ENCODE measurements at places on chromosomes 1 and 21.

GRCh38 chr1:200367841-200368534 lies 41.8 kb downstream of the ZNF281 start:
- DNase-seq: no peak

DNA sequence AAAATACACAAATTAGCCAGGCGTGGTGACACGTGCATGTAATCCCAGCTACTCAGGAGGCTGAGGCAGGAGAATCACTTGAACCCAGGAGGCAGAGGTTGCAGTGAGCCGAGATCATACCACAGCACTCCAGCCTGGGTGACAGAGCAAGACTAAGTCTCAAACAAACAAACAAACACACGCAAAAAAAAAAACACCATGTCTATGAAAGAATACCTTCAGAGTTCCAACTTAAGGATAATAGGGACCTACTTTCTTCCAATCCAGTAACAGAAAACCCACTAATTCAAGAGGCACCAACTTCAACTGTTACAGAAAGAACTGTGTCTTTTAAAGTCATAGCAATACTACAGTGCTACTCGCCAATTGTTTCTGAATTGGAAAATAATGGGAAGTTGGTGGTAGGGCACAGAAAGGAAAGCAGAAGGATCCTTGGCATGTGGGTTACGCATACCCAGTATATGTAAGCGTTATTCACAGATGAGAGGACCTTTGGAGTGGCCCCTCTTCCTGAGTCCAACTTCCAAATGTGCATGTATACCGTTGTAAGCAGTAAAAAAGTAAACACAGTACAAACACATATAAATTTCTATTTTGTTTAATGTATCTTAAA lies 87.0 kb downstream of the ACBD6 start:
- no peak for DNase-seq

DNA sequence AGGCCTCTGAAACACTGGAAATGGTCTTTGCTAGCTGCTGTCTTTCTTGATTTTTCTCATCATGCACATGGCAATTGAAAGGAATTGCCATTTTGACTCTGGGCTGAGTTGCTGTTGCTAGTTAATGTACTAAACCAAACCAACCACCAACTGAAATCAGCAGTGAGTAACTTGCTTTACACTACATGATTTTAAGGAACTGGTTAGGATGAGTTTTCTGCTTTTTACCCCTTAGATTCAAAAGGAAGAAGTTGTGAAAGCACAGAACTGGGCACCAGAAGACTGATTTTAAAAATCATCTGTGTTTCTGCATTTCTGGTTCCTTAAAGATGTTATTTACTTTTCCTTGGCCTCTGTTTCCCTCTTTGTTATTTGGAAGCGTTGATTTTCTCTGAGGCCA lies 361.9 kb downstream of the HLX start:
- DNase-seq: no peak

DNA sequence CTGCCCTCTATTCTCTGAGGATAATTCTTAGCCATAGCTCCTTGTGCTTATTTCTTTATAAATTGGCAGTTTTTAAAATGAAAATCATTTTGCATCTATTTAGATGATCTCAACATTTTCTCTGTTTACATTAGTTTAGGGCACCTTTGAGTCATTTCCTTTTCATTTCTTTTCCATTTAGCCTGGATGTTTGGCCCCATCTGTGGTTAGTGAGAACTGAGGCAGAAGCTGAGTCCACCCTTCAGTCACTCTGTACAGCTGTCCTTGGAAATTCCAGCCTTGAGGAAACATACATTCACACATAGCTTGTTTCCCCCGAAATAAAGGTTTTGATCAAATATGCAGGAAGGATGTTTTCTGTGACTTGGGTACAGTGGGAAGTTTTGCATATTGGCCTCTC lies 123.7 kb downstream of the NTNG1 start:
- DNase-seq: no peak

- no peak for DNase-seq
Measured at GRCh38 chr1:230401101-230401500, 25.0 kb downstream of the PGBD5 start.

DNA sequence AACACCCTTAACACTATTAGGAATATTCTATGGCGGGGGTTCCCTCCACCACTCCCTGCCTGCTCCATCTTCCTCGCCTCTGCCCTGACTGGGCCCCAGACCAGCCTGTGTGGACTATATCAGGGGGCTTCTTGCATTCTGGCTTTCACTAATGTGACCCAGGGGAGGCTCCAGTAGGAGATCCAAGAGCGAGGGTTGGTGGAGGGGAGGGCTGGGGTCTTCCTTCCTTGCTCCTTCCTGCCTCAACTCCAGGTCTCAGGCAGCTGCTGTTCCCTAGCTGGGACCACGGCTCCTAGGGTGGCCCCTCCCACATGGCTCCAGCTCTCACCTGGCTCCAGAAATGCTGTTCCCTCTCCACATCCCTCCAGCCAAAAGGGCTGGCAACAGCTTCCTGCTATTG lies 257.4 kb downstream of the MATN1 start:
- DNase-seq: no peak

- DNase-seq: no peak
Measured at GRCh38 chr1:223794136-223794880, 51.4 kb downstream of the TP53BP2 start.

- no peak for DNase-seq
Measured at GRCh38 chr1:31651766-31652165, 7.1 kb upstream of the PEF1 start.

GRCh38 chr1:200869753-200870391 lies 2.9 kb upstream of the GPR25 start:
- DNase-seq: no peak

DNA sequence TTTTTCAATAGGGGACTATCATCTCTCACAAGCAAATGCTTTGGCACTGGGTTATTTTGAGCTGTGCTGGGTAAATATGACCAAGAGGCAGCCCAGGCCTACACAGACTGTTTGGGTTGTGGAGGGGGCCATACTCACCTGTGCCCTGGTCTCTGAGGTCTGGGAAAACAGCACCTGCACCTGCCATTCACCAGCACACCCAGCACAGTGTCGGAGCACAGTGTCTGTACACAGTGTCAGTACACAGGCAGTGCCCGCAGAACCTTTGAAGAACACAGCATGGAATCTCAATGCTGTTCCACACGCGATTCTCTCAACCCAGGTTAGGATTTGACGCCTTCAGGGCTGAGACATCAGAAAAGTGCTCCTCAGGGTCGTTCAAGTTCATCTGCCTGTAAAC lies 35.0 kb upstream of the FAM89A start:
- DNase-seq: no peak

- DNase-seq: no peak
Measured at GRCh38 chr1:244155661-244156060, 104.6 kb downstream of the ZBTB18 start.

DNA sequence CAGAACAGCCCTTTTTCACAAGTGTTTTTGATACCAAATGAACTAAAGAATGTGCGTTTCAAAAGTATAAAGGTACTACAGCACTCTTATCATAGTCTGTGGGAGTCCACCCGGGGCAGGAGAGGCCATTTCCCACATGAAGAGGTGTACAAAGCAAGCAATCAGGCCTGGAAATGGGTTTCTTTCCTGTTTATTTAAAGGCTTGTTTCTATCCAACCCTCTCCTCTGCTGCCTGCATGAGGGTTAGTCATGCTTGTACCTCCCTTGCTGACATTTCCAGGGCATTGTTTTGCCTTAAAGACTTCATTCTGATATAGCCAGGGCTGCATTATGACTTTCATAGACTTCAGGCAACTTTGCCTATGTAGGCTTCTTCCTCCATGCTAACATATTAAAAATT lies 11.6 kb downstream of the SELP start:
- no peak for DNase-seq

DNA sequence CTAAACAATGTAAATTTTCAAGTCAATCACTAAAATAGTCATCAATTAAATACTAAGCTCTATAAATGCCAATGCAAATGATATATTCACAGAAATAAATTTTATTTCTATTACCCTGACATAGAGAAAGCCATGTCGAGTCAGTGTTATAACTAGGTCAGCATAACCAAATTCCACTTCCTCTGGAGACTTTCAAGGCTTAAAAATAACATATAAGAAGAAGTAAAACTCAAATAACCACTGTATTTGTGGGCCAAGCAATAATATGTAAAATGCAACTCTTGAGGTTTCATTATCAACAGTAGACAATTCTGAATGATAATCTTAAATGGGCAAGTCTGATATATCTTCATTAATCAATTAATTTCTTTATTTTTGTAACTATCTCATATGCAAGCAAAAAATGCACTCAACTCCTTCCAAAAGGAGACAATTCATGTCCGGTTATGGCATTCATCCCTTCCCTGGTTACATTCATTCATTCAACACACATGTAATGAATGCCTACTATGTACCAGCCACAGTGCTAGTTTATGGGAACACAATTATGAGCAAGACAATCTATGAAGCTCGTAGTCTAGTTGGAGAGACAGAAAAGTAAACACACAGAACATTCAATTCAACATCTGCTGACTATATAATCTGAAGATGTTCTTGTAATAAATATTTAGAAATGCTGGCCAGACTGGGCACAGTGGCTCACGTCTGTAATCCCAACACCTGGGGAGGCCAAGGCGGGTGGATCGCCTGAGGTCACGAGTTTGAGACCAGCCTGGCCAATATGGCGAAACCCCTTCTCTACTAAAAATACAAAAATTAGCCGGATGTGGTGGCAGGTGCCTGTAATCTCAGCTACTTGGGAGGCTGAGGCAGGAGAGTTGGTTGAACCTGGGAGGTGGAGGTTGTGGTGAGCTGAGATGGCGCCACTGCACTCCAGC lies 37.1 kb upstream of the CAP1 start:
- DNase-seq: no peak
